Stimulated activated CD4-positive, alpha-beta T cell treated with anti-CD3 and anti-CD28 coated beads, TNF-alpha, amount 100 ng/mL, for 1 hour (primary cell): ENCODE measurements at places on chromosomes 3 and 15.

GRCh38 chr3:193593668-193594030 is 641 bp downstream of the OPA1 start:
- peak; percentile 9 for DNase-seq

GRCh38 chr3:173857154-173857553 is 459.6 kb downstream of the NLGN1 start:
- DNase-seq = no peak

GRCh38 chr15:34284937-34285336 is 52.6 kb downstream of the SLC12A6 start:
- DNase-seq = no peak

- DNase-seq = no peak
These were observed 55.8 kb downstream of the TBC1D5 start for GRCh38 chr3:17686613-17687012.
